GM10248 (cell line): ENCODE measurements at places on chromosomes 7 and 10.

GRCh38 chr7:132964876-132965275 is 117.0 kb downstream of the CHCHD3 start:
- no peak for DNase-seq

DNA sequence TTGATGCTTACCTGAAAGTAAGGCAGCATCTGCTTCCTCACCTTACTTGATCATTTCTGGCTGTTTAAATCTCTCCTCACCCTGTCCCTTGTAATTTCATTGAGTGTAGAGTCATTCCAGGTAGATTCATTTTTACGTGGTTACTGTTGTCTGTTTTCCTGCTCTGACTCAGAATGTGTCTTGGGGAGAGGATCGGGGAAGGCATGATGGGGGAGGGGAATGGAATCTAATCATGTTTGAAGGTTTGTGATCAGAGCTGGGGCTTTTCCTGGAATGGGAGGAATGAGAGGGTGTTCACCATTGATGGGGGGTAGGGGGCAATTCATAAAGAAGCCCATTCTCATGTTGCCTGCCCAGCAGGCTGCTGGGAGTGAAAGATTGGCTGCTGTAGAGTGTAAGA is 18.7 kb downstream of the SEC24C start:
- no peak for DNase-seq

- DNase-seq = no peak
These were observed 98.2 kb upstream of the KAT6B start for GRCh38 chr10:74728225-74728624.

DNA sequence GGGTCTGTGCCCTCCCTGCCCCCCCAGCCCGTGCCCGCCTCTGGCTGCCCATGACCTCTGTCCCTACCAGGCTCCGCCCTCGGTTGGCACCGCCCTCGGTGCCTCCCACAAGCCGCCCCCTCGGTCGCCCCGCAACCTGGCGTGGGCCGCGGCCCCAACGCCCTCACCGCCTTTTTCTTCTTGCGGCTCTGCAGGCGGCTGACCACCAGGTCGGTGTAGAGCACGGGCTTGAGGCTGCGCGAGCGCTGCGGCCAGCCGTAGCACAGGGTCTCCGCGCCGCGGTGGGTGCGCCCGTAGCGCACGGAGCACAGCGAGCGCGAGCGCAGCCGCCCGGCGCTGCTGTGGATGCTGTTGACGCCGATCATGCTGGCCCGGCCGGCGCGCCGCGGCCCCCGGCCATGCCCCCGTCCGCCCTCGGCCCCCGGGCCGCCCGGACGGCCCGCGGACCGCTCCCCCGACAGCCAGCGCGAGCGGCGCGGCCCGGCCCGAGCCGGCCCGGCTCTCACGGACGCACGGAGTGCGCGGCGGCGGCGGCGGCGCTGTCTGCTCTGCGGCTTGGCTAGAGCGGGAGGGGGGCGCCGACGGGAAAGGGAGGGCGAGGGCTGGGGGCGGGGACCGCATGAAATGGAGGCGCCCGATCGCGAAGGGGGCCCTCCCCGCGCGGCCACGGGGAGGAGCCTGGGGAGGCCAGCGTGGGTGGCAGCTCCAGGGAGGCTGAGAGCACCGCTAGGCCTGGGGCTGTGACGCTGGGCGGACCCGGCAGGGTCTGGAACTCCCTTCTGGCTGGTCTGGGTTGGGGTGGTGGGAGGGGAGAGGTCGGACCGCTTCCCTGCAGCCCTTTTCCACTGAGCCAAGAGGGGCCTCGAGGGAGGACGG is 9.6 kb downstream of the PSD start:
- DNase-seq = peak; percentile 75

- no peak for DNase-seq
These were observed 107.8 kb downstream of the ADARB2 start for GRCh38 chr10:1629326-1630198.
